ENCODE measurements at places on chromosomes 7 and 10.

GRCh38 chr7:38932509-38933168 lies 23.6 kb upstream of the VPS41 start:
- peak; percentile 80 for DNase-seq

DNA sequence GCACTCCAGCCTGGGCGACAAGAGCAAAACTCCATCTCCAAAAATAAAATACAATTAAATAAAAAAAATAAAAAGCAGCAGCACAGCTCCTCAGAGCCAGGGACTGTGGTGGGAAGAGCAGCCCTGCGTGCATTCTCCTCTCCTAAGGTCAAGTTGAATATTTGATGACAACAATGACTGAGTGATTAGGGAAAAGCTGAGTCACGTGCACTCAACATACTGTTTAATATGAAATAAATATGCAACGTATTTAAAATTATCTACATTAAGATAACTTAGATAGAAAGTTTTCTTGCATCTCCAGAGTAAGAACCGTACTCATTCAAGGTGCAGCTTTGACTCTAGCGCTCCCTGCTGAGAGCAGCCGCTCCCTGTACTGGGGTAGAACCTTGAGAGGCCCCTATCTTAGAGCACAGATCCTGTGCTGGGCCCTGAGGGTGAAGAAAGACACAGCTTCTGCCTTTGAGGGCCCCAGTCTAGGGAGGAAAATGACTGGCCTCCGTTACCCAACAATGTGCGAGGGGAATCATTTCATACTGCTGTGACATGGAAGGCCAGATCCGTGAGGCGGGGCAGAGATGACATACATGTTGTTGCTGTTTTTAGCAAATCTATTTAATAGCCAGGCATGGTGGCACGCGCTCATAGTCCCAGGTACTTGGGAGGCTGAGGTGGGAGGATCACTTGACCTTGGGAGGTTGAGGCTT lies 81.1 kb downstream of the SVIL start:
- no peak for DNase-seq

DNA sequence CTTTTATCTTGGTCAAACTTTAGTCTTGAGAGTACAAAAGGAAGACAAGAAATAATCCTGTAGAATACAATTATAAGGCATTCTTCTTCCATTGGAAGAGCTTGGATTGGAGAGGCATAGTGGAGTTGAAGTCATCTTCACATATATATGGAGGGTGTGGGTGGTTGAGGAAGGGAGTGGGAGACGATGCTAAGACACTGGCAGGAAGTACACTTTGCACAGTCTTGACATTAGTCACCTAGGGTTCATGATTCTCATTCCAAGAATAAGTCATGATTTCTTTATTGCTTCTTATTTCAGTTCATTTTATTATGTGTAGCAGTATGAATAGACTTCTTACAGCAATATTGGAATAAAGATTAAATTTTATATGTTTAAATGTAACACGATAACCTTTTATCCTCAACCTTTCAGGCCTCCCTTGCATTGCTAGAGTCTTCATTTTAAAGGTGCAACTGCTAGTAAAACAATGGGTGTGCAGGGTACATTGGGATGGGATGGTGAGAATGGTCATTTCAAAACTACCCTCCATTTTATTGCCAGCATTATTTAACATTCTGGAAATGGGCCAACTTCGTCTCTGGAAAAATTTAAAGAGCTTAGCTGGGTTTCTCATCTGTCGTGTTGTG lies 12.3 kb upstream of the SLC26A3 start:
- DNase-seq = no peak

- DNase-seq = no peak
Measured at GRCh38 chr10:60618861-60619260, 159.4 kb upstream of the CDK1 start.

GRCh38 chr7:80677629-80678028 lies 39.2 kb downstream of the CD36 start:
- no peak for DNase-seq

GRCh38 chr10:78571286-78571685 lies 497.5 kb upstream of the ZMIZ1 start:
- no peak for DNase-seq

- peak; percentile 83 for DNase-seq
Measured at GRCh38 chr7:12389089-12389700, 14.5 kb downstream of the VWDE start.

- DNase-seq = no peak
Measured at GRCh38 chr10:10901906-10902305, 115.8 kb upstream of the CELF2 start.

DNA sequence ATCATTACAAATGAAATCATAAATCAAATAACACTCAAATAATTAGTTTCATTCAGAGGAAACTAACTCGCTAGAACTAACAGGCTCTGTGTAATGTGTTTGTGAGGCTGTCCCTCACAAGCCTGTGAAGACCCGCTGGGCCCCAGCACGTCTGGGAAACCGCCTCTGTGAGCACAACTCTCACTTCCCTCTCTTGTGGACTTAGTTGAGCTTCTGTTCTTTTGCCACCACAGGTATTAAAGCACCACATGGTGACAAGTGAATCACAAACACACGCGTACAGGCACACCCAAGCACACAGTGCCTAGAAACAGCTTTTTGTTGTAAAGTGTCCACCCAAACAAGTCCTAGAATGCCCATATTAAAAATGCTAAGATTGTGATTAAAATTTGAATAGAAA lies 51.0 kb downstream of the ZNF777 start:
- DNase-seq = no peak

DNA sequence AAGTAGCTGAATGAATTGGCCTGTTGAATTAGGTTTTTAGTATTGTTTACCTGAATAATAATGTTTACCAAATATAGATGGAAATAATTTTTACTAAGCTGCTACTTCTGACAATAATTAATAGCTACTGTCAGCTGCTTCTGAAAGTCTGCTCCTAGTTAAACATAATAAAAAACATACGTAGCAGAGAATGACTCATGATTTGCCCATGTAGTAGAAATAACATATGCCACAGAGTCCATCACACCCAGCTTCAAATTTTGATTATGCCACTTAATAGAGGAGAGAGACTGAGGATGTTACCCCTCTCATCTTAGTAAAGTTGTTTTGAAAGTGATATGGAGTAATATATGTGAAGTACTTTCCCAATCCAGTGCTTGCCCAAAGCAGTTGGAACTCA lies 57.6 kb upstream of the MDFIC start:
- DNase-seq = no peak

- peak; percentile 42 for DNase-seq
Measured at GRCh38 chr10:11546581-11546980, 64.9 kb downstream of the USP6NL start.

DNA sequence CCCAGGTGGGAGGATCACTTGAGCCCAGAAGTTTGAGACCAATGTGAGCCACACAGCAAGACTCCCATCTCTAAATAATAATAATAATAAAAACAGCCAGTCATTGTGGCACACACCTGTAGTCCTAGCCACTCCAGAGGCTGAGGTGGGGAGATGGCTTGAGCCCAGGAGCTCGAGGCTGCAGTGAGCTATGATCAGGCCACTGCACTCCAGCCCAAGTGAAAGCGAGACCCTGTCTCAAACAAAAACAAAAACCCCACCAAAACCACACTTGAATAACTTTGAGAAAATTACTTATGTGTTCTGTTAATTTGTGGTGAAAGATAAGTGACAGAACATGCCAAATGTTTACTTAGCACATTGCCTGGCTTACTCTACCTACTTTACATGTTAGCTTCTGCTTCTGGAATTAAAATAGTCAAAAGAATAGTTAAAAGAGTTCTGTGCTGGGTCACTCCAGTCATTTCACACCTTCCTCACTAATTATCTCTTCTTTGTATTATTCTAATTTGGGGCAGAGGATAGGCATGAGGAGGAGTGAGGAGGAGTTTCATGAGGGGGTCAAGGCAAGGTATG lies 9.8 kb downstream of the TMEM60 start:
- DNase-seq = no peak

GRCh38 chr7:78264105-78264504 lies 465.5 kb downstream of the PHTF2 start:
- DNase-seq = no peak

GRCh38 chr10:61975391-61975932 lies 74.0 kb downstream of the ARID5B start:
- peak; percentile 56 for DNase-seq

DNA sequence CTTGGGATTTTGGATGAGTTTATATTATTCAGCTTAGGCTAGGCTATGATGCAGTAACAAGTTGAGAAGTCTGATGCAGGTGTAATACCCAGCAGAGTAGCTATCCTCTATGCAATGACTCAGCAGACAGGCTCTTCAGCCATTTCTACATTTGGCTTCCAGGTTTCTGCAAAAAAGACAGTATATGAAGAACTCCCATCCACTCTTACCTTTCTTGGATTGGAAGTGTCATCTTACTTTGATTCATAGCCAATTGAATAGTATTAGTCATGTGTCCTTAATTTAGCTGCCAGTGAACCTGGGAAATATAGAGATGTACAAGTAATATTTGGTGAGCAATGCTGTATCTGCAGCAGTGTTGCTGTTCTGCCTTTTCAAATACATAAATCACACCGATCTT lies 127.8 kb upstream of the NPSR1 start:
- DNase-seq = no peak

GRCh38 chr10:6052247-6053221 lies 9.6 kb downstream of the IL2RA start:
- no peak for DNase-seq

GRCh38 chr7:3246127-3246526 lies 54.9 kb upstream of the SDK1 start:
- no peak for DNase-seq

- DNase-seq = peak; percentile 57
Measured at GRCh38 chr10:113991091-113991860, 52.4 kb upstream of the ADRB1 start.

GRCh38 chr10:35848412-35848811 lies 206.3 kb upstream of the FZD8 start:
- no peak for DNase-seq

DNA sequence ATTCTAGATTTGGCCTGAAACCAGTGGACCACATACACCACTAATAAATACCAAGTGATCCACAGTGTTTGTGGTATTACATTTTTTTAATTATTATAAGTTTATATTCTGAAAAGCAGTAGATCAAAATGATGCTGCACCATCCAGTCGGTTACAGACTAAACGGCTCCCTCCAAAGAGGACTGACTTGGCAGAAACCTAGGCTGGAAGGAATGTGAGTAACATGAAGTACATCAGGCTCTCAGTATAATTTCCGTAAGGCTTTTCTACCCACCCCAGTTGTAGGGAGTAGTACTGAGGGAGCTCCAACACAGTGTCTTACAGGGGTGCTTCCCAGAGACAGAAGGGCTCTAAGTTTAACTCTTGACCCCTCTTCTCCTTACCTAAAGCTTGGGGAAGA lies 119.5 kb downstream of the TRRAP start:
- no peak for DNase-seq

DNA sequence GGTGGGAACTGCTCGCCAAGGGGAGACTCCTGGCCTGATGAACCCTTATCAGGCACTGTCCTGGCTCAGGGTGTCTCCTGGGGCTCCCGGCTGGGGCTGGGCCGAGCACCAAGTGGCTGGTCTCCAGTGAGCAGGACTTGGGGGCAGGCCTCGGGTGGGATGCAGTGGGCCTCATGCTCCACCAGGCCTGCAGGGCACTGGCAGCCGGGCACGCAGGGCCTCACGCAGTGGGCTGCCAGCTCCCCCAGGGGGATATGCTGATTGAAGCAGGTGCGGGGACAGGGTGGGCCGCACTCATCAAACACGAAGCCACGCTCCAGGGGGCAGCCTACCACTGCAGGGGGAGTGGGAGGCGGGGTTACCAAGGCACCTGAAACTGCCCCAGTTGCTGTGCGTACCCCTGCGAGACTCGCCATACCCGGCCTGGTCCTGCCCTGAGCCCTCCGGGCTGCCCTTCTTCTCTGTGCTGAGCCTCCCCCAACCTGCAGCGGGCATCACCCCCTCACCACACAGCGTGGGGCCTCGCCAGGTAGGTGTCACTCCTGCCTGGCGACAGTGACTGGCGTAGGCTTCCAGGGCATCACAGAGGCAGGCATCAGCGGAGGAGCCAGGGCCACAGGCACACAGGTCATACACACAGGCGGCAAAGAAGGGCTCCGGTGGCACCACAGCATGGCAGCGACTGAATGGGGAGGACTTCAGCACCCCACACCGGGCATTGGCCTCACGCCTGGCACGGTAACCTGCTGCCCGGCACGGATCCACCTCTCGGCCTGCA lies 14.5 kb downstream of the ATP6V1F start:
- no peak for DNase-seq

- no peak for DNase-seq
Measured at GRCh38 chr7:18572154-18572553, 76.6 kb downstream of the HDAC9 start.
